ENCODE measurements at places on chromosomes 16 and 17. TPM values are rescaled to one million over a fixed set of nuclear protein-coding genes. Genes with fewer than 3 reads are reported as not detected.

DNA sequence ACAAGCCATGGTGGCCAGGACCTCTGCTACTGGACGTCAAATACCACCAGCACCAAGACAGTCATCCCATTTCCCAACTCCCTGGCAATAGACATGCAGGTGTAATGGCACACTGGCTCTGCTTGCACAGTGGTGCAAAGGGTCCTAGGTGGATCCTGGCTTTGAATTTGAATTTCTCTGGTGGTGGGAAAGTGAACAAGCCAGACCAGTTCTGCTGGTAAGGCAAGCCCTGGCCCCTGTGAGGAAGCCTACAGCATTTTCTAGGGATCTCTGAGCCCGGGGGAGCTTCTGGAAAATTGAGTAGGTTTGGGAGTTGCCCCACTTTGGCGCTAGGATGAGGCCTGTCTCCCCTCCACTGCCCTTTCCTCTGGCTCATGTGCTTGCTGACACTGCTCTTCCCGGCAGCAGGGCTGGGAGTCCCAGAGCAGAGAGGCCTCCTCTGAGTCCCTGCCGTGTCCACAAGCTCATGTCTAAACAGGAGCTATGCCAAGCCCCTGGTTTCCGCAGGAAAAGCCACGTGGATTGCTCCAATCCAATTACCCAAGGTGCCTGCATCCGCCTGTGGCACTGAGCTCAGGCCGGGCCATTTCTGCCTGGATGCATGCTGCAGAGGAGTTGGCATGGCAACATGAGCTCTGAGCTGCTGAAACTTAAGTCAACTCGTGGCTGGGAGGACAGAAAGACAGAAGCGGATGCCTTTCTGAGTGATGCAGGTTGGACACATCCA is 67.0 kb downstream of the PRMT7 start:
- DNase-seq = no peak

DNA sequence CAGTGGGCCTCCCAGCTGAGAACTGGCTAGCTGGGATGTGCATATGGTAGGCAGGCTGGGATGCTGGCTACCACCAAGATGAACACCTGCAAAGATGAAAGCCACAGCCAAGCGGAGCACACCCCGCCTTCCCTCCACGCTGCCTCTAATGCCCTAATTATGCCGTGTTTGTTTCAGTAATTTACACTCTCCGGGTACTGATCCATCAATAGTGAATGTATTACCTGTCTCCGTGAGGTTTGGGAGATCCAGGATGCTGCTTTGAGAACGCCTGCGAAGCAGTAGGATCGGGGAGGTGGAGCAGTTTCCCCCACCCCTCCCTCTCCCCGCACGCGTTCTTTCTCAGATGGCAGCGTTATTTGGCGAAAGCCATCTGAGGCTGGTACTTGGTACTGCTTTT is 28.9 kb upstream of the GSE1 start:
- DNase-seq = no peak

- DNase-seq = no peak
Measured at GRCh38 chr16:56203052-56203451, 11.8 kb downstream of the GNAO1 start.

MYH8 gene
- not detected for total RNA-seq

DNA sequence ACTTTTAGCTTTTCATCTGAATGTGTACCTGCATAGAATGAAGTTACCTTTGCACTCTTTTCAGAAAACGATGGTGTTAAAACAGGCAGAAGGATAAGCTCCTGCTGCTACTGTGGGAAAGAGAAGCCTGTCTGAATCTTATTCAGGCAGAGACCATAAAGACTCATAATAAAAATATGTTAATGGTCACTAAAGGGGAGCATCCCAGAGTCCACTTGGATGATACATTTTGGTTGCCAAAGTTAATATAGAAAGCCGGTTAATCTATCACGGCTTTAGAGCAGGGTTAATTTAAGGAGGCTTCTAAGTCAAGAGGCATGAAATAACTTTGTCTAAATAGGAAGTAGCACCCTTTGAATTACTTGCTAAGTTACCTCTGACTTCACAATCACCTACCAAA is 2.9 kb downstream of the MARCHF10 start:
- no peak for DNase-seq

DNA sequence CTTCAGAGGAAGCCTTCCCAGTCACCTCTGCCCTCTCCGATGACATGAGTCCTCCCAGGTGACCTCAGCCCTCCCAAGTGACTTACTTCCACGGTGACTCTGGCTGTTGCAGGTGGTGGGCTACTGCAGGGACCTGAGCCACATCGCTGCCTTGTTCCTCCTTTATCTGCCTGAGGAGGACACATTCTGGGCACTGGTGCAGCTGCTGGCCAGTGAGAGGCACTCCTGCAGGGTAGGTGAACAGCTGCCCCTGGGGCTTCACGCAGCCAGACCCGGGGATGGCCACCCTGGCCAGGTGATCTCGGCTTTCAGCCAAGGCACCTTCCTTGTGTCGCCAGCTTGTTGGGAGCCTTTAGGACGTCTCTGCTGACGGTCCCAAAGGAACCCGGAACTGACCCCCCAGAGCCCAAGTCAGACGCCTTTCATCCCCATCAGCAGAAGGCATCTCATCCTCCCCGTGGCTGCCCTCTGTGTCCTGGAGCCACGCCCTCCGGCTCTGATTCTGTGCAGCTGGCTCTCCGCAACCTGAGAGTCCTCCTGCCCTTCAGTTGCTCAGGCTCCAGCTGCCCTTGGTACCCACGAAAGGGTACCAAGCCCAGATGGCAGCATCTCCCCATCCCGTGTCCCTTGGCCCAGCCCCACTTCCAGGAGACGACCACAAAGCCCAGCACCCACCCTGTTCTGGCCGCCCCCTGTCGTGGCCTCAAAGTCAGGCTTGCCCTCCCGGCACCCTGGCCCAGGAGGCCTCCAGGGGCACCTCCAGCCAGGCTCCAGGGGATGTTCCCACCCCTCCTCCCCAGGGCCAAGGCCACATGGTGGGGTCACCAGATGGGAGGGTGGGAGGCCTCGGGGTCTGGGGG is 81.7 kb downstream of the GOSR1 start:
- no peak for DNase-seq
